ENCODE measurements at places on chromosomes 2 and 18.

GRCh38 chr2:237035781-237036475 lies 49.8 kb upstream of the COPS8 start:
- no peak for DNase-seq

DNA sequence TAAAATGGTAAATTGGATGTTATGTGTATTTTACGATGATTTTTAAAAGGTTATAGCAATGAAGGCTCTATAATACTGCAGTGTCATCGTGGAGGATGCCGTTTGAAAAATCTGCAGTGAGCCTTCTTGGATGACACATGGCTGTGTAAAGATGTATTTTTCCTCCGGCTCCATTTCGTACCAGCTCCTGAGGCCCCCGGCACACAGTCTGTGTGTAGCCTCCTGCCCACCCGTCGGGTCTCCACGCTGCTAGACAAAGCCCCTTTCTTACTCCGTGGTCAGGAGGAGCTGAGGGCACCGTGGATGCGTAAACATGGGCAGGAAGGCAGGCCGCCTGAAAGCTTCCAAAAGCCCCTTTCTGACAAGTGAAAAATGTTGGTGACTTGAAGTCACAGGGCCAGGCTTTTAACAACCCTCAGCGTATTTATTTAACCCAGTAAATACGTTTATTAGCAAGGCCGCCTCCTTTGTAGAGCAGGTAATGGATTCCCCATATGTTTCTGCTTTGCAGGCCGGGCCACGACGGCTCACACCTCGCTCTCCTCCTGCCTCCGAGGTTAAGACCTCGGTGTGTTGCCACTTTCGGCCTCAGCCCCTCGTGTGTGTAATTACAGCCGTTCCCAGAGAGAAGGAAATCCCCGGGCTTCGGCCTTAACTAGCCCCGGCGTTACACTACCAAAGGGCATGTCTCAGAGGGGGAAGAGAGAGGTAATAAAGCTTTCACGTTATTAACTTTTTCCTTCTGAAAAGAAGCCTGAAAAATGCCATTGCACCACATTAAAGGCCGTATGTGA lies 72.8 kb downstream of the DDX1 start:
- DNase-seq = no peak

DNA sequence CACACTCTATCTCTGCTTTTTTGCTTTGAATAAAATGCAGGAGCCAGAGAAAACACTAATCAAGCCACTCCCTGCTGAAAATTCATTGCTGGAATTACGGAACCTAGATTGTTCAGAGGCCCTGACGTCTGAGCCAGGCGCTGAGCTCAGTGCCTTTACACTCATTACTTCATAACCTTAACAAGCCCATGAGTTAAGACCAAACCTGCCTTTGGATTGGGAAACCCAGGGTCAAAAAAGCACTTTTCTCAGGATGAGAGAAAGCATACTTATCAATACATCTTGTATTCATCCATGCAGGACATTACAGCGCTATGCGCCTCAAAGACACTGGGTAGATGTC lies 762 bp downstream of the INO80C start:
- no peak for DNase-seq

GRCh38 chr18:21146016-21146415 lies 34.4 kb upstream of the ROCK1 start:
- no peak for DNase-seq

- no peak for DNase-seq
These were observed 1.1 kb upstream of the BOLL start for GRCh38 chr2:197786010-197786877.

- no peak for DNase-seq
These were observed 109.7 kb upstream of the MGAT5 start for GRCh38 chr2:134144081-134144596.

GRCh38 chr2:20013126-20013849 lies 820 bp upstream of the MATN3 start:
- no peak for DNase-seq

- no peak for DNase-seq
These were observed 12.6 kb upstream of the FIGN start for GRCh38 chr2:163748420-163748819.

DNA sequence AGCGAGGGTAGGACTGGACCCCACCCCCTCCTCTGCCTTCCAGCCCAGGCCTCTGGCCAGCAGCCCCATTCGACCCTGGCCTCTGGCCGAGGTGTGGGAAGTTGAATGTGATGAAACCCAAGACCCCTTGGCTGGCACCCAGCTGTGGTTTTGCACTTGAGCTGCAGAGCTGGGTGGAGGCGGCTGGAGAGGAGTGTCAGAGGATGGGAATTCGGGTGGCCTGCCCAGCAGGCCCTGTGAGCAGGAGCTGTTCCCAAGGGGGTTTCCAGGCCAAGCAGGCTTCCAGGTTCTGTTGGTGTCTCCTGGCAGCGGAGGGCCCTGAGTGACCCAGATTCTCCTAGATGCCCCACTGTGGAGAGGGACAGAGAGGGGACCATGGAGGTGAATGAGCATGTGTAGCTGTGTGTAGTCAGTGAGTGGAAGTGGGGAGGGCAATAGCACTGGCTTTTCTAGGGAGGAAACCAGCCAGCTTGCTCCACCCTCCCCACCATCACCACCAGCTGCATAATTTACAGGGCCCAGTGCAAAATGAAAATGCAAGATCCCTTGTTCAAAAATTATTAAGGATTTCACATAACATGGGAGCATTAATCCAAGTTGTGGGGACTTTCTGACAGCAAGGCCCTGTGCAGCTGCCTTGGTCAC lies 172.2 kb upstream of the HAAO start:
- no peak for DNase-seq

GRCh38 chr2:226702376-226702775 lies 97.2 kb downstream of the IRS1 start:
- no peak for DNase-seq

GRCh38 chr2:162219426-162219825 lies 23.8 kb downstream of the FAP start:
- no peak for DNase-seq

DNA sequence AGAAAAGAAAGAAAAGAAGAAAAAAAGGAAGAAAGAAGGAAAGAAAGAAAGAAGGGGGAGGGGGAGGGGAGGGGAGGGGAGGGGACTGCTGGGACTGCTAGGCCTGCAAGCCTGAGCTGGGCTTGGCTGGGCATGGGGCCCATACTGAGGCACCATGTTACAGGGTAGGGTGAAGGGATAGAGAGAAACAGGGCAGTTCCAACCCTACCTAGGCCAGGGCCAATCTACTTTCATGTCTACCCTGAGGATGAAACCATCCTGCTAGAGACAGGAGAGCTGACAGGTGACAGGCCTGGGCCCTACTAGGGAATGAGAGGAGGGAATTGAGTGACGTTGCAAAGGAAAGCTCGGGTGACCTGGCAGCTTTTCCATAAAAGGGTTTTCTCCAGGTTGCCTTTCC lies 41.7 kb downstream of the TEX44 start:
- no peak for DNase-seq

DNA sequence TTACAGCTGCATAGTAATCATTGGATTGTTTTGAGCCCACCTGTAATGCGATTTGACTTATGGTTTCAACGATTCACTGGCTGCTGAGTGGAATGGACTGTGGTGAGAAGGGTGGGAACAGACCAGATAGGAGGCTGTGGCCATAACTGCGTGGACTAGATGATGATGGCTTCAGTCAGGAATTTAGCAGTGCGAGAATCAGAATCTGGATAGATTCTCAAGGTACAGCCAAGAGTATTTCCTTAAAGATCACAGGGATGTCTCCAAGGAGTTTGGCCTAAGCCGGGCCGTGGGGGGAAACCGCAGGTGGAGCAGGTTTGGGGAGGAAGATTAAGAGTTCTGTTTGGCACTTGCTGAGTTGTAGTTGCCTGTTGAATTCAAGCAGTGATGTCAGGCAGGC lies 44.0 kb upstream of the CHMP1B start:
- no peak for DNase-seq

GRCh38 chr2:157468931-157469708 lies 25.2 kb upstream of the CYTIP start:
- no peak for DNase-seq

DNA sequence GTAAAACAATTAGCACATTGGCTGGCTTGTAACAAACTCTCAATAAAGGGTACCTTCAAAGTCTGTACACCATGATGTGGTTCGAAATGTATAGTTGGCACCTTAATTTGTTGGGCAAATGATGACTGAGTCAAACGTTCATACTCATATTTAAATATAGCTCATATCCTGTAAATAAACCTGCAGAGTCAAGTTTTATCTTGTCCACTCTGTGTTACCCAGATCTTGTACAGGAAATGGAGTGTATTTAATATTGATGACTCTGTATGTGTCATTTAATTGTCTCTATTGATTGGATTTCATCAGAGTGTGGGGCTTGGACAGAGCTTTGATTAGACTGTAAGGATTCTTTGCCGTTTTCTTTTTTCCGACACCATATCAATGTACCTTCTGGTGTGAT lies 805.6 kb upstream of the ZEB2 start:
- no peak for DNase-seq

- DNase-seq = no peak
These were observed 170.7 kb upstream of the CRIM1 start for GRCh38 chr2:36184848-36185247.

GRCh38 chr2:122094557-122094956 lies 339.1 kb downstream of the TSN start:
- no peak for DNase-seq

DNA sequence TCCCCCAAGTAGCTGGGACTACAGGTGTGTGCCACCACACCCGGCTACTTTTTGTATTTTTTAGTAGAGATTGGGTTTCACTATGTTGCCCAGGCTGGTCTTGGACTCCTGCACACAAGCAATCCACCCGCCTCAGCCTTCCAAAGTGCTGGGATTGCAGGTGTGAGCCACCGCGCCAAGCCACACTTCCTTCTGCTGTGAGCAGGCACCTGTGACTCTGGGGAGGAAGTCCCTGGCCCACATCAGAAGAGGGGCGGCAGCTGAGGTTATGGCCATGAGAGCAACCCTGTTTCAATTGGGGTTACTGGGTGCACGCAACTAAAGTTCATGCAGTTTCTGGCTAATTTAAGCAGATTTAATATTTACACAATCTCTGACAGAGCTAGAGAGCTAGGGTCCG lies 91.0 kb downstream of the PLB1 start:
- DNase-seq = no peak

DNA sequence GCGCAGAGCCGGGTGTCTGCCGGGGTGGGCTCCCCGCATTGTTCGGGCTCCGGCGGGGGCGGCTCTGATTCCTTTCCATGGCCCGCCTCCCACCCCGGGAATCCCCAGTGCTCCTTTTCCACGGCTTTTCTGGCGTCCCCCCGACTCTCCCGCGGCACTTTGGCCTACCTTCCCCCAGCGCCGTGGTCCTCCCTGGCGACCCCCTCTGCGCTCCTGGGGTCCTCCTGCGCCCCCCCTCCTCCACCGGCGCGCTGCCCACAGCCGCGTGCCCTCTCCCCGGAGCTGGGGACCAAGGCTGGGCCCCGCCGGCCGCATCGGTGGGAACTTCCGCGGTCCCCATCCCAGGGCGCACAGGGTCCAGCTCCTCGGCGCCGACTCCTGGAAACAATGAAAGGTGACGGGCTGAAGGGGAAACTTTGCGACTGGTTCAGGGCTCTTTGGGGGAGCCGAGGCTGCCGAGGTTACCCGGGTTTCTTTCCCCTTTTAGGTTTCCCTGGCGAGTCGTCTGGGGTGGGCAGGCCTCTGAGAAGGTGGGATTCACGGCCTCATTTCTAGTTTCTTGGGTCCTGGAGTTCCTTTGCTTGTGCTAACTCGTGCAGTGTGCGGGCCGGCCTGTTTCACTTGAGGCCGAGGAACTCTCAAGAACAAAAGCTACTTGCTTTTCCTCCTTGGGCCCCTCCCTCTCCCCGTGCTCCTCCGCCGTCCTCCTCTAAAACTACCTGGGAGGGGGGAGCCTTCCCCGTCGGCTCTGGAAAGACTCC lies 2.2 kb downstream of the TGIF1 start:
- DNase-seq = no peak

DNA sequence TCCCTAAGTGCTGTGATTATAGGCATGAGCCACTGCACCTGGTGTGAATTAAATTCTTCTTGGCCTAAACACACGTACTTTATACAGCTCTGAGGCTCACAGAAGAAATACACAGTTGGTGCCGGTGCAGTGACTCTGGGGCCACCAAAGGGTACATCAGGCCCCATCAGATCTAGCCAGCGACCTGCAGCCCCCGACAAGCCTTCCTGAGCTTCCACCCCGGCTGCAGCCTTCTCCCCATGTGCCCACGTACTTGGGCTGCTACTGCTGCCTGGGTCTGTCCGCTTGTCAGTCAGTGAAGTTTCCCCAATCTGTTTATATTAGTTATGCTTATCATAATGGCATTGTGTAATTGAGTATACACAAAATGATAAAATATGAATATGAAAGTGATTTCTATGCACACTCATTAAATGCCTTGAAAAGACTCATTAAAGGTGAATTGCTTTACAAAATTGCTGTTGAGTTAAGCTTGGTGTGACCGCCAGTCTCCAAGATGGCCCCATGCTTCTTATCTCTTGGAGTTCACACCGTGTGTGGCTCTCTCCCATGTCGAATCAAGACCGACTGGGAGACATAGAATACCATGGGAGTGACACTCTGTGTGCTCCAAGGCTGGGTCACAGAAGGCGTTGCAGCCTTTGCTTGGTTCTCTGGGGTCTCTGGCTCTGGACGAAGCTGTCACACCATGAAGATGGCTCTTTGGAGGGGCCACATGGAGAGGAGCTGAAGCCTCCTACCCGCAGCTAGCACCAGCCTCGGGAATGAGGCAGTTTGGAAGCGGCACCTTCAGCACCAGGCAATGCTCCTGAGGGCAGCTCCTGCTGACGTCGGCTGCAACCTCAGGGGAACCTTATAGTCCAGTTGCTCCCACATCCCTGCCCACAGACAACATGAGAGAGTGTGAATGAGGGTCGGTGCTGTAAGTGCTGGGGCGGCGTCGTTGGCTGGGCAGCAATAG lies 29.2 kb upstream of the HPCAL1 start:
- DNase-seq = no peak

GRCh38 chr2:36367895-36368353 lies 12.3 kb downstream of the CRIM1 start:
- no peak for DNase-seq

DNA sequence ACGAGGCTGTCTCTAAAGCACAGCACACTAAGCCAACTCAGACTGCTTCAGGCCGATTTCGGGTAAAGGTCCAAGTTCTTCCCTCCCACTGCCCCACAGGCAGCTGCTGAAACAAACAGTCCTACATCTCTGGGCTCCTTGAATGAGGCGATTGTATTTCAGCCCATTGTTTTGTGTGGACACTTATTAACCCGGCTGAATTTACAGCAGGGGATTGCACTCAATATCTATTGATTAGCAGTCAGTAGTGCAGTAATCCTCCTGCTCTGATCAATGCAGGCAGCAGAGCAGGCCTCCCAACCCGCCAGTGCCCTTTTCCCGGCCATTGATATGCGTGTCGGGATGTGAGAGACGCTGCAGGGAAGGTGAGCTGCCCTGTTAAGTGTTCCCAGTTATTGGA lies 330.1 kb downstream of the CMPK2 start:
- no peak for DNase-seq

DNA sequence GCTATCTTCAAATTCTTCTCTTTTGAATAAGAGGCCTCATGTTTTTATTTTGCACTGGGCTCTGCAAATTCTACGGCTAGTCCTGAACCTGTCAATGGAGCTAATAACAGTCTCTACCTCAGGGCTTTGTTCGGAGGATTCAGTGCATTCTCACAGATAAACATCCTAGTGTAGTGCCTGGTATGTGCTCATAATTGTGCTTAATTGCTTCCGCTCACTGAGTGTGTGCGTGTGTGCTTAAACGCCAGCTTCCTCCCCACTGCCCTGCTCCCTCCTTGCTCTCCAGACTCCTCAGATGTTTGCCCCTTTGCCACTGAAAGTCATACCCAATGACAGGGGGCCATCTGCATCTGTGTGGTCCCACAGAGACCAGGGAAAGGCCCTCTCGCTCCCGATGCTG lies 6.7 kb downstream of the GYPC start:
- DNase-seq = no peak

All from cortex of kidney (tissue), 1 donor.